ENCODE measurements at places on chromosomes 13 and 19.

DNA sequence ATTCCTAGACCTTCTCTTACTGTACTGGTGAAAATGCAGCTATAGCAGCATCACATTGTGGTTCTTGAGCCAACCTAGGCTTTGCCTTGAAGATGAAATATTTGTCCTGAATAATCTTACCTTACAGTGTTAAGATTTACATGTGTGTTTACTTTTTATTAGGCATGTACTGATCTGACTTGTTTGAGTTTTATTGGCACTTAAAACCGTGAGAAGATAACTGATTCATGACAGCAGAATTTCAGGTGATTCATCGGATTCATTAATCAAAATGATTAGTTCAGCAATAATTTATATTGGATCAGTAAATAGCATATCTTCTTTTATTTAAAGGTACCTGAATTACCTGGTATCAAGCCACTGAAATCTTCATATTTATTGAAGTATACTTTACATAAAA lies 296.3 kb downstream of the KLF5 start:
- DNase-seq, result no peak

DNA sequence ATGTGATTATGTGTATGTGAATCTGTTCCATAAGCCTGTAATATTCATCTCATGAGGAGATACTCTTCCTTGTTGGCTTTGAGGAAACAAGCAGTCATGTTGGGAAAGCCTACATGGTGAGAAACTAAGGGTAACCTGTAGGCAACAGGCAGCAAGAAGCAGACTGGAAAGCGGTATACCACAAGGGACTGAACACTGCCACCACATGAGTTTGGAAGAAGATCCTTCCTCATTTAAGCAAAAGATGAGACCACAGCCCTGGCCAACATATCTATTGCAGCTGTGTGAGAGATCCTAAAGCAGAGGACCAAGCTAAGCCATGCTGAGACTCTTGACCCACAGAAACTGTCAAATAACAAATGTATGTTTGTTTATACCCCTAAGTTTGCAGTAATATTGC lies 134.8 kb downstream of the B3GLCT start:
- DNase-seq, result no peak

DNA sequence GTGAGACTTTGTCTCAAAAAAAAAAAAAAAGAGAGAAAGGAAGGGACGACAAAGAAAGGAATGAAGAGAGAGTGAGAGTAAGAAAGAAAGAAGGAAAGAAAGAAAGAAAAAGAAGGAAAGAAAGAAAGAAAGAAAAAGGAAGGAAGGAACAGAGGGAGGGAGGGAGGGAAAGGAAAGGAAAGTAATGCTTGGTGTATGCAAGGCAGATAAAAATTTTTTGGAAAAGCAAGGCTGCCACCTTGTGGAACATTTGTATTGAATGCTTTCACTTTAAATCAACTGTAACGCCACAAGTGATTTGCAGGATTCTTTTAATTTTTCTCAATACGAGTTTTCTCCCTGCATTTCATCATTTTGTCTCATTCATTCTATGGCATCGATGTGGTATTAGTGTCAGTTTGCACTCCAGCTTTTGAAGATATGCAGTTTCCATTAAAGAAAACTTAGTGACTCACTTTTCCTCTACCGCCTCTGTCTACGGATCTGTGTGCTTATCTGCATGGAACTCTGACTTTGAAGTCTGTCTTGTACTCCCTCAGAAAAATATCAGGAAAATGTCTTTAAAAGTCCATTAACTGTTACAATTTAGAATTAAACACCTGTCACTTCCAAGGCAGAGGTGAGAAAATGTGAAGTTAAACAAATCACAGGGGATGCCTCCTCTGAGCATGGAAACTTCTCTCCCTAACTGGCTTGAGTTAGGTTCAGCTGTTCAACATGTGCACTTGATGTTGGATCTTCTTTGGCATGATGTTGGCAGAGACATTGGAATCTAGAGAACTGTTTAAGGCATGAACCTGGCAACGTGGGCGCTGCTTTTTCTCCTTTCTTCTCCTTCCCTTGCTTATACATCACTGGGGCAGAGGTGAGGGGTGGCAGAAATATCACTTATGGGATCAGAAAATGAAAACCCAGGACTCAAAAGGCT lies 20.0 kb upstream of the ZDHHC20 start:
- DNase-seq, result peak; percentile 65

- DNase-seq, result peak; percentile 81
Measured at GRCh38 chr13:46181840-46182490, at the start of gene LCP1. Gene LCP1, minus strand, starts transcription at chr13:46182177. Its CDS starts 22,515 bp downstream, at chr13:46159662.

GRCh38 chr19:31450696-31451095 lies 101.5 kb upstream of the TSHZ3 start:
- no peak for DNase-seq

DNA sequence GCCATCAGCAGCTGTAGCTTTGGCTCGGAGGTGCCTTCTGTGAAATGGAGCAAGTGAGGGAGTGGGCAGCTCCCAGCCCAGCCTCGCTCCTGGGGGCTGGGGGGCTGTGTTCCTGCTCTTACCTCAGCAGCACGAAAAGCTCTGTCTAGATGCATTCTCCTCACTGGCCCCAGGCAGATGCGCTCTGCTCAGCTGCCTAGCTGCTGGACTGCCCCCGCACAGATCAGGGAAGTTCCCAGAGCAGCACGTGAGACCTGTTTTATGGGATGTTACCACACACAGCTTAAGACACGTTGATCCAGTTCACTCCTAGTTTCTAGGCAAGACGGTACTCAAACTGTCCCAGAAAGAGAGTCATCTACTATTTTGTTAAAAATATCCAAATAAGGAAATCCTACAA lies 13.6 kb downstream of the LCP1 start:
- DNase-seq, result peak; percentile 33

DNA sequence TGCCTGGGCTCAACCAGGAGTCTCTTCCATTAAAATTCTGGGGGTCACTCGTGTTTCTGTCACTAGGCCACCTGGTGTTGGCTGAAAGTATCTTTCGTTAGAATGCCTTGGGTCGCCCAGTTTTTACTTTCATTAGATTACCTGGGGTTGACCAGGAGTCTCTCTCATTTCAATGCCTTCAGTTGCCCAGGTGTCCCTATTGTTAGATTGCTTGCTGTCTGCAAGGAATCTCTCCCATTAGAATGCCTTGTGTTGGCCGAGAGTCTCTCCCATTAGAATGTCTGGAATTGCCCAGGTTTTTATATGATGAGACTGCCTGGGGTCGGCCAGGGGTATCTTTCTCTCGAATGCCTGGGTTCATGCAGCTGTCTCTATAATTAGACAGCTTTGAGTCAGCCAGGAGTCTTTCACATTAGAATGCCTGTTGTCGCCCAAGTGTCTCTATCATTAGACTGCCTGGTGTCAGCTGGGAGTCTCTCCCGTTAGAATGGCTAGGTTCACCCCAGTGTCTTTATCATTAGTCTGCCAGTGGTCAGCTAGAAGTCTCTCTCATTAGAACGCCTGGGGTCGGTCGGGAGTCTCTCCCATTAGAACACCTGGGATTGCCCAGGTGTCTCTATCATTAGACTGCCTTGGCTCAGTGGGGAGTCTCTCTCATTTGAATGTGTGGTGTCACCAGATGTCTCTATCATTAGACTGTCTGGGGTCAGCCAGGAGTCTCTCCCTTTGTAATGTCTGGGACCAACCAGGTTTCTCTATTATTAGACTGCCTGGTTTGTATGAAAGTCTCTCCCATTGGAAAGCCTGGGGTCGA lies 1446.8 kb downstream of the UQCRFS1 start:
- DNase-seq, result no peak

GRCh38 chr19:56983171-56983570 lies 136.6 kb upstream of the USP29 start:
- no peak for DNase-seq

- DNase-seq, result no peak
Measured at GRCh38 chr19:51311351-51312257, at the start of gene IGLON5. Gene IGLON5, plus strand, starts transcription at chr19:51311644. Its CDS starts 204 bp downstream, at chr19:51311848.

- no peak for DNase-seq
Measured at GRCh38 chr13:44648392-44649103, 72.4 kb upstream of the TSC22D1 start.

DNA sequence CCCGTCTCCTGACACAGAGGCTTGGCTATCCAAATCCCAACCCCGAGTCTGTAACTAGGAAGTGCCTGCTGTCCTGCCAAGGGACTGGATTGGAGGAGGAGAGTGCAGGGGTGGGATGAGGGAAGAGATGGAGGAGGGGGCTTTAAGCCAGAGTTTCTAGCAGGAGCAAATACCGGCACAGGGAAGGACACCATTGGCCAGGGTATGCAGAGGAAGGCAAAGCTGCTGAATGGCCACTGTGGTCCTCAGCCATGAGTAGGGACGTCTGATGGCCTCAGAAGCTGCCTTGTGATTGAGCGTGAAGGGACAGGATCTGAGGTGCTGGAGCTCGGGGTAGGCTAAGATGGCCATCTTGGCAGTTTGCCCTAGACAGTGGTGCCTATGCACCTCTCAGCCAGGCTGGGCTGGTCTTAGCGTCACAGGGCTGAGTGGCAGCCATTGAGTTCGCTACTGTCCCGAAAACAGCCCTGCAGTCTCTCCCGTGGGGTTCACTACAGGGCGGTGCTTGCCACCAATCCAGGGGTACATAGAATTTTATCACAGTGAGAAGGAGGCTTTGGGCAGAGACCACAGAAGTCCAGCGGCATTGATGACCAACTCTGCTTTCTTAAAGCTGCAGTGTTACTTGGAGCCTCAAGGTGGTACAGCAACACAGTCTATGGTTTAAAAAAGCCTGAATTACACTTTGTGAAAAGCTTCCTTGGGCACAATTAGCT lies 61.8 kb downstream of the AKAP11 start:
- DNase-seq, result no peak

DNA sequence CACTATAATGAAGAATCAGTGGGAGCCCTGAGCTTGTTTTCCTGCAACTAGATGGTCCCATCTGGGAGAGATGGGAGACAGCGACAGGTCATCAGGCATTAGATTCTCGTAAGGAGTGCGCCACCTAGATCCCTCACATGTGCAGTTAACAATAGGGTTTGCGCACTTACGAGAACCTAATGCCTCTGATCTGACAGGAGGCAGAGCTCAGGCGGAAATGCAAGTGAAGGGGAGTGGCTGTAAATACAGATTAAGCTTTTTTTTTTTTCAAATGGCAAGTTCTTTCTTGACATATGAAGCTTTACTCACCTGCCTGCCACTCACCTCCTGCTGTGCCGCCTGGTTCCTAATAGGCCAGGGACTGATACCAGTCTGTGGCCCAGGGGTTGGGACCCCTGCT lies 14.4 kb downstream of the CDC16 start:
- DNase-seq, result no peak

DNA sequence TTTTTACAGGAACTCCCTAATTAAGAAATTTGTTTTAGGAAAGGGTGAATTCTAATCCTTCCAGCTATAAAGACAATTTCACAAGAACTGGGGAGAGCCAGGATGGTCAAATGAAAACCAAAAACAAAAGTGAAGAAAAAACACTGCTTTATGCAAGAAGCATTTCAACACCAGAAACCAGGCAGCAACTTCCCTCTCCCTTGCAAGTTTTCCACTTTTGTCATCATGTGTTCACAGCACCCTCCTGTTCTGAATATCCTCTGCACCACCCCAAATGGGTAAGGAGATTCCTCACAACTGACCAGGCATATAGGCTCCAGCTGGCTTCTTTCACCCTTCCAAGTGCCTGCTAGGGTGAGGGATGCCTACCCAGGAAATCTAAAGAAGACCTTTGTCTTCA lies 328.1 kb downstream of the TBC1D4 start:
- DNase-seq, result no peak

- no peak for DNase-seq
Measured at GRCh38 chr13:112900226-112900600, 68.8 kb upstream of the MCF2L start.

GRCh38 chr19:12733369-12734214 lies 892 bp downstream of the TRIR start:
- DNase-seq, result no peak

GRCh38 chr13:50915565-50915964 lies 6.0 kb downstream of the RNASEH2B start:
- DNase-seq, result no peak

DNA sequence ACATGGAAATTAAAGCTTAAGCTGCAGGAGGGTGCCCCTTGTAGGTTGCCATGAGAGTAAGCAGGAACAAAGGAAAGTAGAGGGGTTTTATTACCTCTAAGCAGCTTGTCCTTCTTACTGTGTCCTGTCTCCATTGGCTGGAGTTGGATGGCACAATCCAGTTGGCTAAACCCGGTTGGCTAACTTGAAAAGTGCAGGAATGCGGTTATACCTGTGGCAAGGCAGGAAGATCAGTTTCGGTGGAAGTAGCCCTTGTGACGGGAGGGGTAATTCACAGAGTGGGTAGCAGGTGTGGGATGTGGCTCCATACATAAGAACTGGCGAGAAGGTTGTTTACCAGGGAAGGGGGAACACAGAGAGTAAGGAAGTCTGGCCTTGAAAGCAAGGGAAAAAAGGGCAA lies 3.2 kb downstream of the ZNF726 start:
- DNase-seq, result no peak

GRCh38 chr13:34640179-34640992 lies 301.7 kb upstream of the NBEA start:
- DNase-seq, result no peak

All from effector memory CD8-positive, alpha-beta T cell (primary cell).